ENCODE measurements at places on chromosomes 16 and 17.

- no peak for DNase-seq
Measured at GRCh38 chr17:61595418-61596186, 4.6 kb upstream of the NACA2 start.

GRCh38 chr17:72053449-72053848 is 67.4 kb upstream of the SOX9 start:
- no peak for DNase-seq

DNA sequence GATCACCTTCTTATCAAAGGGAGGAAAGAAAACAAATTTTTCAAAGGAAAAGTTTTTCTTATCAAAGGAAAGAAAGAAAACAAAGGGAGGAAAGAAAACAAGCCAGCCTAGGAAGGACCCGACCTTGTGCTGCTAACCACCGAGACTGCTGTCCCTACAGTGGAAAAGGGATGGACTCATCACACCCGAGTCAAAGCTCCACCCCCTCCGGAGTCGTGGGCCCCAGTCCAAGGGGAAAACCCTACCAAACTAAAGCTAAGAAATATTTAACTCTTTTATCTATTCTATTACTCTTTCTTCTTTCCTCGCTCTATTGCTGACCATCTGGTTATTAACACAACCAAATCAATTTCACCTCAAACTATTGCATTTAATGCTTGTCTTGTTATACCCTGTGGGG is 6.1 kb upstream of the ENDOV start:
- no peak for DNase-seq

GRCh38 chr17:179066-179432 is 2.4 kb downstream of the DOC2B start:
- DNase-seq = no peak

DNA sequence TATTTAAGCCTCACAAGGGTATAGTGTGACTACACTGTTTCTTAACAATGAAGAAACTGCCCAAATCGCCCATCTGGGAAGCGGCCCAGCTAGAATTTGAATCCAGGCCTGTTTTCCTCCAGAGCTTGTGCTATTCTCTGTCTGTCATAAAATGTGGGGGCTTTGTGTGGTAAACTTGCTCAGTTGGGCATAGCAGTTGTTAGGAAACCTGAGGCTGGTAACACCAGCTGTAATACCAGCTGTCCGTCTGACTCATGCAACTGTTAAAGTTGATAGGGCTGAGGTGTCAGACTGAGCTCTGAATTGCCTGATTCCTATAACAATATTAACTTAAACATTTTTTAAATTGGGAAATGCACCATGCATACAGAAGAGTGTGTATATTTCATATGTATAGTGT is 9.3 kb downstream of the NOD2 start:
- DNase-seq = no peak

GRCh38 chr16:86176462-86176861 is 277.5 kb downstream of the IRF8 start:
- DNase-seq = no peak

GRCh38 chr17:61492759-61493526 is 40.7 kb downstream of the TBX4 start:
- DNase-seq = no peak

DNA sequence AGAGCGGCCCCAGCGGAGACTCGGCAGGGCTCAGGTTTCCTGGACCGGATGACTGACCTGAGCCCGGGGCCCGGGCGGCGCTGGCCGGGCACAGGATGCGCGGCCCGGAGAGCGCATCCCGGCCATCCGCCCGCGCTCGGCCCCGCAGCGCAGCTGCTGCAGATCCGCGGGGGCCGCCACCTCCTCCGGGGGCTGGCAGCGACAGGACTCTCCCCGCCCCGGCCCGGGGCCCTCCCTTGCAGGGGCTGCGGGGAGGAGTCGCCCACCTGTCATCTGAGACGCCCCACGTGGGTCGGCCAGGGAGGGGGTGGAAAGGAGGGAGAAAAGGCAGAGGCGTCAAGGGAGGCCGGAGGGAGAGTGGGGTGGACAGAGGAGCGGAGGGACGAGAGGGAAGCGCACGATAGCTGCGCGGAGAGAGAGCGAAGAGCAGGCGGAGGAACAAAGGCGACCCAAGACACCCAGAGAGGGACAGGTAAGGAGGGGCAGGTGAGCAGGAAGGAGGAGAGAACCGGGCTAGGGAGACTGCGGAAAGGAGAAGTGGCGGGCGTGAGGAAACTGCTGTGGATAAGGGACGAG is 471 bp upstream of the PRKAR1A start:
- DNase-seq = peak; percentile 53

- no peak for DNase-seq
Measured at GRCh38 chr16:62392698-62393097, 356.5 kb upstream of the CDH8 start.

GRCh38 chr16:47018223-47018891 is 44.9 kb upstream of the DNAJA2 start:
- DNase-seq = peak; percentile 42

- DNase-seq = no peak
Measured at GRCh38 chr16:59058250-59058649, 324.1 kb upstream of the GOT2 start.

- DNase-seq = no peak
Measured at GRCh38 chr16:64507240-64508024, 614.4 kb downstream of the CDH11 start.

- no peak for DNase-seq
Measured at GRCh38 chr16:3188675-3188924, 596 bp downstream of the OR1F1 start.

DNA sequence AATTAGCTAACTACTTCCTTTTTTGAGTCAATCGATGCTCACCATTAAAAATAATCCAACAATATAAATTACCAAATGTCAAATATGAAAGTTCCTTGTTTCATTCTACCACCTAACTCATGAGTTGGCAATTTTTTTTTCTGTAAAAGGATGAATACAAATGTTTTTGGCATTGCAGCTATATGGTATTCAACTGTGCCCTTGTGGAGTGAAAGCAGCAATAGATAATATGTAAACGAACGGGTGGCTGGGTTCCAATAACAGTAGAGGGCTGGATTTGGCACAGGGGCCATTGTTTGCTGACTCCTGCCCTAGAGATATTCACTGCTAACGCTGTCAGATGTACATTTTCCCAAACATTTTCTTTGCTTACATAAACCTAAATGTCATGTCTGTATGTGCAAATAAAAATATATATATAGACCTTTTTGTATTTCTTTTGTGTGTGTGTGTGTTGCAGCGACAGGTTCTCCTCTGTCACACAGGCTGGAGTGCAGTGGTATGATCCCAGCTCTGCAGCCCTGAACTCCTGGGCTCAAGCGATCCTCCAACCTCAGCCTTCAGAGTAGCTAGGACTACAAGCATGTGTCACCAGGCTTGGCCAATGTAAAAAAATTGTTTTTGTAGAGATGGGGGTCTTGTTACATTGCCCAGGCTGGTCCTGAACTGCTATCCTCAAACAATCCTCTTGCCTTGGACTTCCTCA is 73.9 kb downstream of the RPGRIP1L start:
- no peak for DNase-seq

Measured in stimulated activated naive CD4-positive, alpha-beta T cell treated with Interleukin-2 at 50 U/mL for 16 hours (primary cell).